ENCODE measurements at places on chromosomes 2 and 18.

GRCh38 chr2:190726255-190726654 is 77.4 kb downstream of the NAB1 start:
- no peak for DNase-seq

GRCh38 chr2:41495050-41495449 is 552.8 kb upstream of the PKDCC start:
- DNase-seq = no peak

GRCh38 chr18:47996091-47996541 is 65.7 kb upstream of the SMAD2 start:
- DNase-seq = no peak

DNA sequence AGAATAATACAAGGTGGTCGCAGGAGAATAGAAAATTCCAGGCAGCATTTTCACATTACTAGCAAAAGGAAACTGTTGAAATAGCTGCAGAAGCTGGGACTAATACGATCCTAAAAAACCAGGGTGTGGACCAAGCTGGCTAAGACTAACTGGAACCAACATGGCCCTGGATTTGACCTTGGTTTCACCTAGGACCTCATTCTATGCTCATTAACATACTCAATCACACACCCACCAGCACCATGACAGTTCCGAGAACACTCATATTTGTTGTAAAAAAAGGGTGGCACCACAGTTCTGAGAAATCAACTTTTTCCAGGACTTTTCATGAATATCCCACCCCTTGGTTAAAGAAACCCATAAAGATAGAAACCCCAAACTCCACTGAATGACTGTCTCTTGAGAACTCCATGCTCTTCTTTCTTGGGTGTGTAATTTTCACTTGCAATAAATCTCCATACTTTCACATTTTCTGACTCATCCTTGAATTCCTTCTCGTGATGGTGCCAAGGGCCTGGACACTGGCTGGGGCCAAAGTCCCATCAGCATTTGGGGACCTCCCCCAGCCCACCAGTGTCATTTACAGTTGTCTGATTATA is 164.3 kb upstream of the CHST9 start:
- no peak for DNase-seq

DNA sequence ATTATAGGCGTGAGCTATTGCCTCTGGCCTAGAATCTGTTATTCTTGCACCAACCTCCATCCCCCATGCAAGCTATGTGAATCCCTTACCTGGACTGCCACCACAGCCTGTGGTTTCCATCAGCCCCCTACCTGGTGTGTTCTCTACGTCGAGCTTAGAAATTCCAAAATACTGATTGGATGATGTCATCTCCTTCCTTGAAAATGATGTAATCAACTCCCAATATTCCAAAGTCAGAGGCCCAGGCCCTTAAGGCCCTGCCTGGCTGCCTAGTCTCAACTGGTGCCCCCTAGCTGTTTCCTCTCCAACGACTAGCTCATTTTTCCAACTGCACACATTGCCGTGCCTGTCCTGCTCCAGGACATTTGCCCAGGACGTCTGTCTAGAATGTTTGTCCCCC is 41.3 kb upstream of the GBX2 start:
- no peak for DNase-seq

DNA sequence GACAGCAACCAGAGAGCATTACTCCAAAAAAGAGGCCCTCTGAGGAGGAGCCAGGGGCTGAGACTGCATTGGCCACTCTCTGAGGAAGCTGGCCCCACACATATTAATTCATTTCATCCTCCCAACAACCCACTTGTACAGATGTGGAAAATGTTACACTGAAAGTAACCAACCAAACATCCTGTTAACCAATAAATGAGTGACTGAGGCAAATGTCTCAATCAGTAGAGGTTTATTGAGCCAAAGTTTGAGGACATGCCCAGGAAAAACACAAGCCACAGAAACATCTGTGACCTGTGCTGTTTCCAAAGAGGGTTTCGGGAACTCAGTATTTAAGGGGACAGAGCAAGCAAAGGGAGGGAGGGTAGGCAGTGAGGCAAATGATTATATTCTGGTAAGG is 53.0 kb downstream of the SKA1 start:
- no peak for DNase-seq

DNA sequence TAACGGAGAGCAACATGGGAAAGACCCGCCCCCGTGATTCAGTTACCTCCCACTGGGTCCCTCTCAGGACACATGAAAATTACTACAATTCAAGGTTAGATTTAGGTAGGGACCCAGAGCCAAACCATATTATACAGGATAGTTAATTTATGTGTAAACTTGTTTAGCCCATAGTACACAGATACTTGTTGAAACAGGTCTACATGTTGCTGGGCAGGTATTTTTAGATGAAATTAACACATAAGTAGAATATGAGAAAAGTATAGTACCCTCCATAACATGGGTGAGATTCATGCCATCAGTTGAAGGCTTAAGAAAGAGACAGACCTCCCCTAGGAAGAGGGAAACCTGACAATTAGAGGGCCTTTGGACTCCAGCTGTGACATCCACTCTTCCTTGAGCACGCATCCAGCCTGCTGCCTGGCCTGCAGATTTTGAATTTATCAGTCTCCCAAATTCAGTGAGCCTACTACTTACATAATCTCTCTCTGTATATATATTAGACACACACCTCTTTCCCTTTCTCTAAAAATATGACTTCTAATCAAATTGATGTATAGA is 463.5 kb upstream of the NETO1 start:
- DNase-seq = no peak

GRCh38 chr2:58398406-58398805 is 157.3 kb upstream of the FANCL start:
- DNase-seq = no peak

- no peak for DNase-seq
Measured at GRCh38 chr2:188727846-188728245, 246.3 kb upstream of the COL3A1 start.

DNA sequence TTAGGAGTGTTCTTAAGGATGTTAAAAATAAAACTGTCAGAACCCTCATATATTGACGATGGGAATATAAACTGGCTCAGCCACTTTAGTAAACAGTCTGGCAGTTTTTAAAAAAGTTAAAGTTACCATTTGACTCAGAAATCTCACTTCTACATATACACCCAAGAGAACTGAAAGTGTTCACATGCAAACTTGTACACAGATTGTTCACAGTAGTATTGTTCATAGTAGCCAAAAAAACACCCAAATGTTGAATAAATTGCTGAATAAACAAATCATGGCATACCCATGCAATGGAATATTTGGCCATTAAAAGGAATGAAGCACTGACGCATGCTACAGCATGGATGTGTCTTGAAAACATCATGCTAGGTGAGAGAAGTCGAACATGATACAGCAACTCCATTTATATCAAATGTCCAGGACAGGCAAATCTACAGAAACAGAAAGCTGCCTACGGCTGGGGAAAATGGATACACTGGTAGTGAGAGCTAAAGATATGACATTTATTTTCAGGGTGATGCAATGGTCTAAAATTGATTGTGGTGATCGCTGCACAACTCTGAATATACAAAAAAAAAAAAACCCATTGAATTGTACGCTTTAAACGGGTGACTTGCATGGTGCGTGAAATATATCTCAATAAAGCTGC is 10.1 kb downstream of the RPL31 start:
- DNase-seq = no peak

GRCh38 chr2:172943539-172943938 is 132.1 kb upstream of the MAP3K20 start:
- no peak for DNase-seq

- no peak for DNase-seq
Measured at GRCh38 chr2:111671426-111672150, 212.4 kb downstream of the ANAPC1 start.

GRCh38 chr2:76851000-76851399 is 671.2 kb downstream of the LRRTM4 start:
- no peak for DNase-seq

DNA sequence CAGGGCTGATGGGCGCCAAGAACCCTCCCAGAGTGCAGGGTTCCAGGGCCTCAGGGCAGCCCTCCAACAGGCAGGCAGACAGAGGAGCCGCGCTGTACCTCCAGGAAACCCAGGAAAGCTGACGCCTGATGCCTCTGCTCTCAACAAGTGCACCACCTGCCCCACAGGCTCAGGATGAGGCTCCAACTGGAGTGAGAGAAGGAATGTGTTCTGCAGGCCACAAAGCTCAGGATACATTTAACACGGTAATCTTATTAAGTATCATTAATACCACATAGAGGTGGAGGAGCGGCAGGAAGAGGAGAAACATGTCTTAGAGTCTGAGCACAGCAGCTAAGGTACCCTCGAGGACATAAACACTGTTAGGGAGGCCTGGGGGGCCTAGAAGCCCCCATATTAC is 155.9 kb upstream of the CAPN13 start:
- DNase-seq = no peak

DNA sequence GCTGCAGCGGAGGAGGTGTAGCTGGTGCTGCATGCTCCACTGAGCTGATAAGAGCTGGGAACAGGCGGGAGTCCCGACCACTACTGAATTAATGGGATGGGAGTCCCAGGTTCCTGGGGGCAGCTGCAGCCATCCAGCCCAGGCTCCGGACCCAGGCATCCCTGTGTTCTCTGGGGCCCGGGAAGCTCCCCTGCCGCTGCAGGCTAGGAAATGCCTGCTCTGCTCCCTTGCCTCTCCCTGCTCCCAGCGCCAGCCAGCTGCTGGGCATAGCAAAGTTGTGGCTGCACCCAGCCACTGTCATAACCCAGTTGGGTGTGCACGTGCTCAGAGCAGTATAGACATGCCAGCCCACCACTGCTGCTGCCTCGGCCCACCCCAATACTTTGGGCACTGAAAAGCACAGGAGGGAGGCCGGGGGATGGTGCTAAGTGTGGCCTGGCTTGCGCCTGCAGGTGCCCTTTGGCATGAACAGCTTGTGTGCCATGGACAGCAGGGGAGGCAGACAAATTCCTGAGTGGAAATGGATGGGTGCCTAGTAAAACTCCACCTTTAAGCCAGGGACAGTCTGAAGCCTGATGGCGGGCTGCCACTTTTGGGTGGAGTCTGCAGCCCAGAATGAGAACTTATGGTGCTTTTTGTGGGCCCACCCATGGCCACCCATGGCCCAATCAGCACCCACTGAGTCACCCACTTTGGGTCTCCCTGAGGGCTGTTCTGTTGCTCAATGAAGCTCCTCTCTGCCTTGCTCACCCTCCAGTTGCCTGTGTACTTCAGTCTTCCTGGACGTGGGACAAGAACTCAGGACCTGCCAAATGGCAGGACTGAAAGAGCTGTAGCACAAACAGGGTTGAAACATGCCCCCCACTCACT is 219.3 kb upstream of the TMEFF2 start:
- no peak for DNase-seq

- no peak for DNase-seq
Measured at GRCh38 chr2:50952596-50952995, 79.3 kb downstream of the NRXN1 start.

- DNase-seq = no peak
Measured at GRCh38 chr18:48843162-48843561, 107.6 kb downstream of the SMAD7 start.

- no peak for DNase-seq
Measured at GRCh38 chr2:230643576-230644291, 68.9 kb upstream of the CAB39 start.

DNA sequence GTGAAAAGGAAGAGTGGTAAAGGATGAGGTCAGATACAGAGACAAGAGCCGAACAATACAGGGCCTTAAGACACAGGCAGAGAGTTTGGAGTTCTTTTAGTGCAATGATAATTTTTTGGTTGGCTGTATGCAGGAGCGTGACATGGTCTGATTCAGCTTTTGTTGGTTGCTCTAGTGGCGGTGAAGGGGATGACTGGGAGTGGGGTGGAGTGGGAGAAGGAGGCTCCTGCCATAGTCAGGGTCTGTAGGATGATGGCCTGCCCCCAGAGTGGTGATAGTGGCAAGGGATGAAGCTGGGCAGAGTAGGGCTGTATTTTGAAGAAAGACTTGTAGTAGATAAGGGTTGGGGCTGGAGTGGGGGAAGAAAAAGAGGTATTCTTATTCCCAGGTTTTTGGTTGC is 306.6 kb upstream of the VWC2L start:
- no peak for DNase-seq

DNA sequence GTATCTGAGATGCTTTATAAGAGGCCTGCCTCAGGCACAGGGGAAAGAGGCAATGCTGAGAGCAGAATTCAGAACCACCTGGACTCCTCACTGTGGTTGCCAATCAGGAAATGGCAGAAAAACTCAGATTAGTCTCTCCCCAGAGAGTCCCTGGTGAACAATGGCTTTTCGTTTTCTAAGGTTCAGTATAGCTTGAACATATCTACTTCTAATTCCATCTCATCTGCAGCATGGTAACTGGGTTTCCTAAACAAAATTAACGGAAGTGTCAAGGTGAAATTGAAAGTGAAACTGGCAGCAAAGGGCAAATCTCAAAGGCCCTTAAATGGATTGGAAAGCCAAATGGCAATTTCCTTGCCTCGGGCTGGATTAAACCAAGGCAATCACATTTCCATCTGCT is 480.2 kb upstream of the ACVR2A start:
- no peak for DNase-seq

DNA sequence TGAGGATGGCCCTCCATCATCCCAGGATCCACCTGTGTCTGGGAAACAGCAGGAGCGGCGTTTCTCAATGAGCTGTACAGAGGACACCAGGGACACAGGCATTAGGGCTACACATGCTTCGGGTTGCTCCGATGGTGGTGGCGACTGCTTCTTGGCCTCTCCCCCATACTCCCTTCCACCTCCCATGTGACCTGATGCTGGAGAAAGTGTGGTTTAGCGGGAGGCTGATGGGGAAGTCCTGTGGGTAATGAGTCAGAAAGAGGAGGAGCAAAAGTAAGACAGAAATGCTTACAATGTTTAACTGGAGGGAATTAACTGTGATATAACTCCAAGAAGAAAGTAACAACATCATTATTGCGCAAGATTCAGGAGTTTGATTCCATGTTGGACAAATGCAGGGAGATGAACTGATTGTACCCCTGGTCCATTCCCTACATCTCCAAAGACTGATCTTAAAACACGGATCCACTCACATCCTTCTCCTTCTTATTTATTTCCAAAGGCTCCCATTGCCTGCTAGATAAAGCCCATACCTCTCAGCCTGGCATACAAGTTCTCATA is 186.6 kb downstream of the NRP2 start:
- DNase-seq = no peak

GRCh38 chr18:29491907-29492306 is 1315.0 kb upstream of the CDH2 start:
- DNase-seq = no peak

- DNase-seq = no peak
Measured at GRCh38 chr18:59870623-59871130, 29.1 kb upstream of the PMAIP1 start.

- no peak for DNase-seq
Measured at GRCh38 chr18:44393406-44393805, 287.3 kb upstream of the SETBP1 start.

DNA sequence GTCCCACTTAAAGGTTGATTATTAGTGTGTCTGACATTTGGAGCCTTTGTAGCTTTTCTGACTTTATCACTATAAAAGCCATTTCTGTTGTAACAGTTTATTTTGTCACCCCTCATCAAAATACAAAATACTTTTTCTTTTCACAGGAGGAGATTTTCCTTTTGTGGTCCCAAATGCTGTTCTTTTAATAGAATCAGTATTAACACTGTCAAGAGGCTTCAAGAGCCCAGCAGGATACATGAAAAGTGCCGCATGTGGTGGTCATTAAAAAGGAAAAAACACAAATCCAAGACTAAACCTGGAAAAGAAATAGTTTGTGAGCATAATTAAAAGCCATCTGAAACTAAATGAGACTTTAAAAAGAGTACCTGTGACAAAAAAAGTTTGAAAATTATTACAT is 515.7 kb downstream of the DCDC2C start:
- DNase-seq = no peak

GRCh38 chr2:216413882-216414281 is 1.6 kb downstream of the SMARCAL1 start:
- no peak for DNase-seq

GRCh38 chr2:195151711-195152110 is 505.3 kb upstream of the SLC39A10 start:
- no peak for DNase-seq

- no peak for DNase-seq
Measured at GRCh38 chr2:88575630-88576029, 51.6 kb downstream of the EIF2AK3 start.

Data from activated CD4-positive, CD25-positive, alpha-beta regulatory T cell (primary cell).